ENCODE measurements at places on chromosomes 5 and 9. TPM values are rescaled to one million over a fixed set of nuclear protein-coding genes. Genes with fewer than 3 reads are reported as not detected.
A peak's percentile ranks its signal among the peaks of the same experiment; 100 is the strongest.

TMEM267 gene
- total RNA-seq = 7.6 TPM

SURF6 gene
- total RNA-seq = 19.9 TPM

ARID3C gene
- total RNA-seq = not detected

LMBRD2 gene
- total RNA-seq = 5.4 TPM

- no peak overlapping the region for H3K27ac ChIP-seq
- no peaks in the 10 kb centered on the region for H3K36me3 ChIP-seq
- H3K27me3 ChIP-seq = no peaks in the 10 kb centered on the region
- no peak overlapping the region for H3K4me3 ChIP-seq
- DNase-seq = no peak
Observed at GRCh38 chr5:16674750-16675149, 58.0 kb upstream of the RETREG1 start.

- H3K4me1 ChIP-seq = no peaks in the 10 kb centered on the region
- no peaks in the 10 kb centered on the region for H3K27me3 ChIP-seq
- H3K27ac ChIP-seq = no peak overlapping the region
- no peak overlapping the region for H3K4me3 ChIP-seq
- no peak for DNase-seq
Observed at GRCh38 chr9:3514786-3515185, 11.0 kb downstream of the RFX3 start.

- peak; percentile 95 for DNase-seq
- no peaks in the 10 kb centered on the region for H3K27me3 ChIP-seq
- H3K36me3 ChIP-seq = no peaks in the 10 kb centered on the region
- no peak within 1 kb of the TSS for H3K27ac ChIP-seq
- no peaks in the 10 kb centered on the region for H3K4me1 ChIP-seq
Observed at GRCh38 chr9:124771021-124771866, at the start of gene NR6A1. Gene NR6A1, minus strand, starts transcription at chr9:124771311.

- no peak overlapping the region for H3K4me3 ChIP-seq
- DNase-seq = no peak
- H3K27ac ChIP-seq = no peak overlapping the region
- H3K4me1 ChIP-seq = no peaks in the 10 kb centered on the region
- H3K36me3 ChIP-seq = no peaks in the 10 kb centered on the region
- no peaks in the 10 kb centered on the region for H3K27me3 ChIP-seq
Observed at GRCh38 chr5:102278231-102278630, 17.9 kb downstream of the SLCO4C1 start.
